Kasumi-1 (cell line): ENCODE measurements at places on chromosomes 1 and 21.

DNA sequence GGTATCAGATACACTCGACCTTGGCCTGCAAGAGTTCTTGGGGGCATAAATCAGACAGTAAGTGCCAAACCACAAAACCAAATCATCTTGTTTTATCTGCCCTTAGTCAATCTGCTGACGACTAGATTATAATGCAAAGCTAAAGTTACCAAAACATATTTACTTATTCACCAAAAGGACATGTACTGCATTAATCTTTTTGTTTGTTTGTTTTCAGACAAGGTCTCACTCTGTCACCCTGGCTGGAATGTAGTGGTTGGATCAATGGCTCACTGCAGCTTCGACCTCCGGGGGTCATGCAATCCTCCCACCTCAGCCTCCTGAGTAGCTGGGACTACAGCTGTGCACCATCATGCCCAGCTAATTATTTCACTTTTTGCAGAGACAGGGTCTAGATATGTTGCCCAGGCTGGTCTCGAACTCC is 114.7 kb downstream of the APP start:
- DNase-seq = no peak

- no peak for DNase-seq
Measured at GRCh38 chr1:22253012-22253790, 110.3 kb upstream of the WNT4 start.

DNA sequence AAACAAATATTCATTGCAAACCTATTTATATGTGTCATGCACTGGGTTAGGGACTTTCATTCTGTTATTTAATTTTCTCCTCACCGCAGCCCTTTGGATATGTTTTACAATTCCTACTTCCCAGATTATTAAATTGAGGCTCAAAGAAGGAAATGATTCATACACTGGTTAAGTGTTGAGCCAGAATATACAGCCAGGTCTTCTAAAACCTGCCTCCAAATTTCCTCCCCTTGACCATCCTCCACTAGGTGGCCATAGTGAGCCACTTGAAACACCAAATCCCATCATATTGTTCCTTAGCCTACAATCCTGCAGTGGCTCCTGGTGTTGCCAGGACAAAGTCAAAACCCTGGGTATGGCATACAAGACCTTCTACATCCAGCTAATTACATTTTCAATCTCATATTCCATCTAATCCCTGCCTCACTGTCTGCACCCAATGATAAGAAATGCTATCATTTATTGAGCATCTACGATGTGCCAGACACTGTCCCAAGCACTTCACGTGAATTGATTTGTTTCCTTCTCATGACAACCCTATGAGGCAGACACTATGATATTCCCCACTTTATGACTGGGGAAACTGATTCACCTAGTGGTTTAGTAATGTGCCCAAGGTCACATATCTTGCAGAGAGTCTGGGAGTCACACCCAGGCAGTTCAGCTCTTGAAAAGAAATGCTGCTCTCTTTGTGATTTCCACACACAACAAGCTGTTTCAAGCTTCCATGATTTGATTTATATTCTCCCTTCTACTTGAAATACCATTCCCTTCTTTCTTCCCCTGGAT is 23.6 kb upstream of the KIRREL1 start:
- peak; percentile 15 for DNase-seq

DNA sequence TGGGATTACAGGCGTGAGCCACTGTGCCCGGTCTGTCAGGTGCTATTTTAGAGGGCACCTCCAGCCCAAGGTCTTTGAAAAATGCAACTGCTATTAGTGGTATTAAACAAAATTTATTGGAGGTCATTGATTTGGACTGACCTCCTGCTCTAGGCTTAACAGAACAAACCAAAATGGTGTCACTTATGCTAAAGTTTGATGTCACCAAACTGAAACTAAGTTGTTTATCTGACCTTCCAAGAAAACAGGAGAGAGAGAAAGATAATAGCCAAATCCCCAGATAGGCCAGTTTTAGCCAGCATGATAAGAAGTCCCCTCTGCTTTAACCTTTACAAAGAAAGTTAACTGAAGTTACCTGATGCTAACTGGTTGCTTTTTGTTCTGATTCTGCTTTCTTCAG is 8.1 kb upstream of the INAVA start:
- DNase-seq = no peak

DNA sequence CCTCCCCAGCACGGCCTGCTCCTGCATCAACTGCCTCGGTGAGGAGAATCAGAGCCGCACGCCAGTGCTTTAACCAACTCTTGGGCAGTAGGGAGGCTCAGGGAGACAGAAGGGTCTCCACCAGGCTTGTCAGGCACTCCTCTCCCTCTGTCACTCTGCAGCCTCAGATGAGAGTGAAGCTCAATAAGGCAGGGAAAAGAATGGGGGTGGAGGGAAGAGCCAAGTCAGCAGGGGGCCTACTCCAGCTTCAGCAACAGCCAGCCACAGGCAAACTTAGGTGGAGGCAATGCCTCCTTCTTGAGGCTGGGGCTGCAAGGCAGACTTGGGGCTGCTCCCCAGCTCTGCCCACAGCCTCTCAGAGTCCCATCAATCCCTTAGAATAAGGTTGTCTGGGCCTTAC is 51.8 kb upstream of the A3GALT2 start:
- DNase-seq = no peak

- DNase-seq = peak; percentile 62
Measured at GRCh38 chr1:62508187-62508758, 71.4 kb downstream of the USP1 start.

DNA sequence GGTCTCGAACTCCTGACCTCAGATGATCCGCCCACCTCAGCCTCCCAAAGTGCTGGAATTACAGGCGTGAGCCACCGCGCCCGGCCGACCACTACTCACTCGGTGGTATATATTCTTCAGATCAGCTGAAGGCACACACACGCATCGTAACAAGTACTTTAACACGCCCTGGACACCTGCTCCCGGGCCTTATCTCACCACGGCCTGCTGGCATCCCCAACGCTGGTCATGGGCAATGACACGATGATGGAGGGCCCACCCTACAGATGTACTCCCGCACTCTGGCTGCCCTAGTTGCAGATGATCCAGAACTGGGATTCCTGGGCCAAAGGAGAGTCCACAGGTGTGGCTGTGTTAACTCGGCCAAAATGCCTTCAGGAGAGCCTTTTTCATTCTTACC is 11.6 kb downstream of the UBE2J2 start:
- DNase-seq = no peak

DNA sequence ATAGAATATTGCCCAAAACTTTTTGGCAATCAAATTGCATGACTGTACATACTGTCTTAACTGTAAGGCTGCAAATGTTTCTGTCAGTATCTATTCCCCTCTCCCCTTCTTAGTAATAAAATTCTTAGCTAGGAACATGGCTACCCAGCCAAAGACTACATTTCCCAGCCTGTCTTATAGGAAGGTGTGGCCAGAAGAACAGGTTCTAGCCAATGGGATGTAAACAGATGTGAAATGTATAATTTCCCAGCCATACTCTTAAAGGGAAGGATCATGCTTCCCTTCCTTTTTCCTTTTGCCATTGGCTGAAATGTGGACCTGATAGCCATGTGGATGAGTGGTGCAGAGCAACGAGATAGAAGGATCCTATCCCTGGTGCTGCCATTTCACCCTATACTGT is 7.0 kb upstream of the HIVEP3 start:
- no peak for DNase-seq
